ENCODE measurements at places on chromosomes 13 and 19.

GRCh38 chr13:83414393-83414792, 467.9 kb downstream of the SLITRK1 start:
- DNase-seq: no peak

GRCh38 chr13:109100705-109101304, 471.4 kb downstream of the MYO16 start:
- no peak for DNase-seq

- DNase-seq: no peak
Measured at GRCh38 chr19:10566408-10566657, 523 bp upstream of the KRI1 start.

- DNase-seq: no peak
Measured at GRCh38 chr19:40578442-40578908, 1.8 kb downstream of the SHKBP1 start.

GRCh38 chr13:74061926-74062595, 72.1 kb downstream of the KLF12 start:
- DNase-seq: no peak

DNA sequence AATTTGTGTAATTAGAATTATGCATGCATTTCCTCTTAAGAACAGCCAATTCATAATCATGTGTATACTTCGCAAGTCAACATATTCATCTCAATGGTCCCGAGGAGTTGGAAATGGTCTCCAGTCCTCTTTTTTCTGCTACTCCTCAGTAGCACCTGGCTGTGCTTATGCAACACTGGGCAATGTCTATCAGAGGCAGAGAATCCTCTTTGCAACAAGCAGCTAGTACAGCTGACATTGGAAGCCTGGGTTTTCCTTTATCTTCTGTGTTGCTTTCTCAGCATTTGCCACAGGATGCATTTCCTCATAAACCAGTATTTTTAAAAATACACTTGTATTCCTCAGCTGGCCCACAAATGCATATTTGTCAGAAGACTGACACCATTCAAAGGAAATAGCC, 405.3 kb upstream of the GPC6 start:
- no peak for DNase-seq

DNA sequence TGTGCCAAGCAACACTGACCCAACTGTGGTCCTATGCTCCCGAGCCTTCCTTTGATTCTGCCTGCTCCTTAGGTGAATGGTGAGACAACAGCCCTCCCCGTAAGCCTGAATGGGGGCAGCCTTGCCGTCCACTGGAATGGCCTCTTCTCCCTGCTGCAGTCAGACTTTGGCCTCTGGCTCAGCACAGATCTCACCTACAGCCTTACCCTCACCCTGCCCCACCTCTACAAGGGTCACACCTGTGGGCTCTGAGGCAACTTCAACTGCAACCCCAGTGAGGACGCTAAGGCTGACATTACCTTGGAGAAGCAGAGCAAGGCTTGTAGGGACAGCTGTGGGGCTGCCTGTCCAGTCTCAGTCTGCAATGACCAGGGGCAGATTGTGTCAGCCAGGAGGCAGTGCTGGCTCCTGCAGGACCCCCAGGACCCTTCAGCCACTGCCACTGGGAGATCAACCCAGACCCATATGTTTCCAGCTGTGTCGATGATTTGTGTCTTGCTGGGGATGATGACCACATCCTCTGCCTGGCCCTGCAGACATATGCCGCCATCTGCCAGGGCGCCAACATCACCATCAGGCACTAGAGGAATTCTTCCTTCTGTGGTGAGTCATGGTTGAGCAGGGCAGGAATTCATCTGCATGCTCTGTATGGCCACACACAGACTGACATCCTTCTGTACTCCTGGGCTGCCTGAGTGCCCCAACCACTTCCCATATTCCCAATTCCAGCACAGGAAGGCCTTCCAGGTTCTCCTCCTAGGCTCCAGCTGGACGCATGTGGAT, 27.3 kb upstream of the FXYD3 start:
- no peak for DNase-seq

- peak; percentile 80 for DNase-seq
Measured at GRCh38 chr19:48999481-49000325, 6.0 kb downstream of the RUVBL2 start.

GRCh38 chr19:16001481-16002312, 52.9 kb downstream of the OR10H4 start:
- DNase-seq: no peak

DNA sequence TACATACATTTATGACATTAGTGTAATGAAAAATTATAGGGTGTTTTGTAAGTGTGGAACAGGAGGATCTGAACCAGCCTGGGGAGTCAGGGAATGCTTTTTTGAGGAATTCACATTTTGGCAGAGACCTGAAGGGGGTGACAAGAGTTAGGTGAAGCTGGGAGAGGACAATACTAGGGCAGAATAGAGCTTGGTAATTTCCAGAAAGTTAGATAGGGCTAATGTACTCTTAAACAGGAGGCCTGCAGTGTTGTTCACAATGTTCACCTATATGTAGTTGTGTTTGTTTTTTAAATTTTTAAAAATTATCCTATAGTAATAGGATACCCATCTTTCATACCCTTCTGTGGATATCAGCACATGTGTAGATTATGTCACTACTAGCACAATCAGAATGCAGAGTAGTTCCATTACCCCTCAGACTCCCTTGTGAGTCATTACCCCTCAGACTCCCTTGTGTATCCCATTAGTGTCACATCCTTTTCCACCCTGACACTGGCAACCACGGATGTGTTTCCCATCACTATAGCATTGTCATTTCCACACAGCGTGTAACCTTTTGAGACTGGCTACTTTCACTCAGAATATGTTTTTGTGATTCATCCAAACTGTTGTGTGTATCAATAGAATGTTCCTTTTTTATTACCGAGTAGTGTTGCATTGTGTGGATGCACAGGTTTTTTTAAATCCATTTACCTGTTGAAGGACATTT, 43.1 kb downstream of the PCCA start:
- no peak for DNase-seq

DNA sequence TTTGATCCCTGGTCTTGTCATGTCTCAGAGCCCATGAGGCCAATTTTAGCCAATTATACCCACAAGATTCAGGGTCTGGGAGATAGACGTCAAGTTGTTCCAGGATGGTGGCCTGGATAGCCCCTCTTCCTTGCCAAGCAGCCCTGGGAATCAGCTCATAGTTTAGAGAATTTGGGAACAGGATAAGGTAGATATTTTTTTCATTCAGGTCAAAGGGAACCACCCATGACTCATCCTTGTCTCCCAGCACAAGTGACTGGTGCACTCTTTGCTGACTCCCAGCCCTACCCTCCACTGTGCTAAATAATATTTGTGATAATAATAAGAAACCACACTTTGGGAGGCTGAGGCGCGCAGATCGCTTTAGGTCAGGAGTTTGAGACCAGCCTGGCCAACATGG, 17.1 kb upstream of the S1PR4 start:
- no peak for DNase-seq

GRCh38 chr13:75836441-75836840, 200.3 kb downstream of the LMO7 start:
- no peak for DNase-seq

DNA sequence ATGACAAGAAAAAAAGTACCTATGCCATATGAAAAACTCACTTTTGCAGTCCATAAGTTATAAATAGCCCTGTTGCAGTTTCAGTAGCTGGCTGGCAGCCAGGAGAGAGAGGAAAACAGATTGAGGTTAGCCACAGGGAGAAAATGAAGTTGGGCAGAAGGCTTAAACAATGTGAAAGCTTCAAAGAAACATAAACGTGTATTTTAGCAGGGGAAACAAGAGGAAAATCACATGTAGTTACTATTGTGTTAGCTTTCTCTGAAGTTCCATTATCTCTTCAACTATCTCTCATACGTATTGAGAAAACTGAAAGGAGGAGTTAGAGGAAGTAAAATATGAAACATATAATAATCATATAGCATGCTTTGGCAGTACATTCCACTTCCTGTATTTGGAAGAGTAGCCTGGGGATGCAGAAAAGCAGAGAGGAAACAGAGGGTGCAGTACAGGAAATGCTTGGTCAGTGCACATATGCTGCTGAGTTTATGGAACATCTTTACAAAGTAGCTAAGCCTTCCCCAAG, 1551.1 kb downstream of the EFNB2 start:
- no peak for DNase-seq

DNA sequence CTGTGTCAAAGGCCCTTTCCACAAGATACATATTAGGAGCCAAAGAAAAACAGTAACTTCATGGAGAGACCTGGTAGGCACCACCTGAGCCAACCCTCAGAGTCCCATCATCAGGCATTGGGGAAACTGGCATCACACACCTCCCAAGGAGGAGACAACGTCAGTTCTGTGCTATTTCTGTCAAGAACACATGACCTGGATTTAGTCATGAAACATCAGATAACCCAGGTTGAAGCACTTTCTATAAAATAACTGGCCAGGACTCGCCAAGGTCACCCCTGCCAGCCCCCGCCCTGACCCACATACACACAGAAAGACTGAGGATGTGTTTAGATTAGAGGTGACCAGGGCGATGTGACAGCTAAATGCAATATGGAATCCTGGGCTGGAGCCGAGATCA, 35.6 kb downstream of the COL4A1 start:
- DNase-seq: no peak

DNA sequence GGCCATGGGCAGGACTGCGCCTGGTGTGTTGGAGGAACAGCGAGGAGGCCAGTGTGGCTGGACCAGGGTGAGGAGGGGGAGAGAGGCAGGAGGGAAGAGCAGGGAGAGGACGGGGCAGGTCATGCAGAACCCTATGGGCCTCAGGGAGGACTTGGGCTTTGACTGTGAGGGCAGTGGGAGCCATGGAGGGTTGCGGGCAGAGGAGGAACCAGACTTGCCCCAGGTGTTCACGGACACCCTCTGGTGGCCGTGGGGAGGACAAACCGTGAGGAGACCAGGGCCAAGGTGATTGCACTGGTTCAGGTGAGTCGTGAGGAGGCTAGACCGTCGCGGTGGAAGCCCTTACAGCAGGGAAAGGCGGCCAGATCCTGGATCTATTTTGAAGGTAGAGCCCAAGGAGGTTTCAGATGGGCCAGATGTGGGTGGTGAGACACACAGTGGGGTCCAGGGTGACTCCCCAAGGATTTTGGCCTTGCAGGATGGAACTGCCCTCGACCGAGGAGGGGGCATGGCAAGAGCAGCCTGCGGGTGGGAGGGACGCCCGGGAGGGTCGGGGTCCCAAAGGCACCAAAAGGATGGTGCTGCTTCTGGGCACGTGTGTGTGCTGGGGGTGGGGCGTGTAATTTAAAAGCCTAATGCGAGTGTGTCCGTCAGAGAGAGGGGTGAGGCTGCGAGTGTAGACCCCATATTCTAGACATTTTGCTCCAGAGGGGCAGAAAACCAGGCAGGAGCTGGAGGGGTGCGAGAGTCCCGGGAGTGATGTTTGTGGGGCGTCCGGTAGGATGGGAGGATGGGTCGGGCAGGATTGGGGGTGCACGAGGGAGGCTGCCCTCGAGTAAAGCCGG, 2.7 kb upstream of the REXO1 start:
- no peak for DNase-seq

DNA sequence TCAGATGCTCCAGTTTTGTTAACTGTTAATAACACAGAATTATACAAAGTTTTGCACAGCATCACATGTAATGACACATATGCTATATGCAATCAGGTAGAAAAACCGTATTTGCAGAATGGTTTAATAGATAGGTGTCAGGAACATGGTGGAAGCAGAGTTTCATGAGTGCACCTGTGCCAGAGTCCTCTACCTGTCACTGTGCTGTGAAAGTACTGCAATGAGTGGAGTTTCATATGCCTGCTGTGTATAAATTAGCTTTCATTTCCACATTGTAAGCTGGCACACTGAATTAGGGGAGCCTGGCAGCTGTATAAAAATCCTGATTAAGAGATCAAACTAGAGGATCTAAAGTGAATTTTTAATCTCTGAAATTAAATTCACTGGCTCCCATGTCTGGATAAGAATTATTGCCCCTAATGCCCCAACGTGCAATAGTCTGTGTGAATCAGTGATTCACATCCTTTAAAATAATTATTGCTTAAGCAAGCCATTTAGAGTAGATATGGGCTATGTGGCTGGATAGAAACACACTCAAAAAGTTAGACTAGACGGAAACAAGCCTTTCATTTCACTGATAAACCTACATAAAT, 8.5 kb upstream of the EEF1AKMT1 start:
- DNase-seq: no peak

DNA sequence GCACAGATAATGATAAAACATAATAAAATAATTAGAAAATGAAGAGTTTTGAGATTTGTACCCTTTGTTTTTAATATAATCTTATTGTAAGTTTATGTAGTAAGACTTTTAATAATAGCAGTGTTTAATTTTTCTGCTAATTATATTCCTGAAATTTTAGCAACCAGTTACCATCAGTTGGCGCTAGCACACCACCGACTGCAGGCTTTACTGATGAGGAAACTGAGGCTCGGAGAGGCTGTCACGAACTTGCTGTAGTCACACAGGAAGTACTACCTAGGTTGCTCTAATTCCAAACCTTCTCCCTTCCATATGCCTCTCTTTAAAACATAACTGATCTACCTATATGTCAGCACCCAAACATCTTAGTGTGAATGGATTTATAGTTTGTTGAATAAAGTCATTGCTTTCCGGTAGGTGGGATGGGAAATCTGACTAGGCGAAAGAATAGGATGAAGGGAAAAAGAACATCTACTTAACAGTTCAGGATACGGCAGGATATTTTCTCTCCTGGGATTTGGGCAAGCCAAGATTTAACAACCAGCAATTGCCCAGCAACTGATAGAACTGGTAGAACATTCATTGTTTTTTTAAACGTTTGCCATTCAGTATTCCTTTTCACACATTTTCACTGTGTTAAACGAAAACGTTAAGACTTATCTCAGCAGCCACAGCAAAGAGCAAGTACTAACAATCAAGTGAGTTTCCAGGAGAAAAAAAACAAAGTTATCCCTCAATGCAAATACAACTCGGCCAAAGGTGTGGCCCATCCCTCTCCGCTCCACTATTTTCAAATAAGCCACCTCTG, 822 bp upstream of the RFXAP start:
- no peak for DNase-seq

- DNase-seq: no peak
Measured at GRCh38 chr13:71605744-71606143, 261.3 kb downstream of the DACH1 start.

DNA sequence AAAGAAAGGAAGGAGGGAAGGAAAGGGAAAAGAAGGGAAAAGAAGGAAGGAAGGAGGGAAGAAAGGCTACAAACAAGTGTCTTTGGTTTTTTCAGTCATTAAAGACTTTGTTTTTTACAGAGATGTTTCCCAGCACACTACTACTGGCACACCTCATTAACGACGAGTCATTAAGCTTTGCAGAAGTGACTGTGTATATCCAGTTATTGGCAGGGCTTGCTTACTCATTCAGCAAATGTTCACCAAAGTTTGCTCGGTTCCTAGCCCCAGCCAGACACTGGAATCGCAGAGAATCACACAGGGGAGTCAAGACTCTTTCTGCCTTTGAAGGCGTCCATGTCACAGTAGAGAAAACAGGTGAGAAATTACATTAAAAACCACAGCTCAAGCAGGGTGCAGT, 4.3 kb downstream of the NLRP12 start:
- DNase-seq: no peak

All from nephron progenitor cell (in vitro differentiated cells).